Brain pericyte (primary cell): ENCODE measurements at places on chromosomes 7 and 10.

GRCh38 chr7:15352421-15353206 is 209.2 kb downstream of the AGMO start:
- no peak for DNase-seq

DNA sequence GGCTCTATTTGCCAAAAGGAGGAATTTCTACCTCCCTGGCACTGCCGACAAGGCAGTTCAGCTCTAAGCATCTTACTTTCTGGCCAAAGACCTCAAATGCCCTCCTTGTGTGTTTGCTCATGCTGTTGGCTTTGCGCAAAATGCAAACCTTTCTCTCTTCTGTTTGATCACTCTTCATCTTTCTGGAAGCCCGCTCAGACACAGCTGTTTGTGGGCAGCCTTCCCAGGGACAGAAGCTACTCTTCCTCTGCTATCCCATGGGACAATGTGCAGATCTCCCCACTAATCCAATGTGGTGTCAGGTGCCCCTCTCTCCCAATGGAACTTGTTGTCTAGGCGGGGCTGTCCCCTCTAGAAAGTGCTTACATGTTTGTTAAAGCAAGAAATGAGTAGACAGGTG is 278.7 kb downstream of the CCSER2 start:
- DNase-seq, result no peak

DNA sequence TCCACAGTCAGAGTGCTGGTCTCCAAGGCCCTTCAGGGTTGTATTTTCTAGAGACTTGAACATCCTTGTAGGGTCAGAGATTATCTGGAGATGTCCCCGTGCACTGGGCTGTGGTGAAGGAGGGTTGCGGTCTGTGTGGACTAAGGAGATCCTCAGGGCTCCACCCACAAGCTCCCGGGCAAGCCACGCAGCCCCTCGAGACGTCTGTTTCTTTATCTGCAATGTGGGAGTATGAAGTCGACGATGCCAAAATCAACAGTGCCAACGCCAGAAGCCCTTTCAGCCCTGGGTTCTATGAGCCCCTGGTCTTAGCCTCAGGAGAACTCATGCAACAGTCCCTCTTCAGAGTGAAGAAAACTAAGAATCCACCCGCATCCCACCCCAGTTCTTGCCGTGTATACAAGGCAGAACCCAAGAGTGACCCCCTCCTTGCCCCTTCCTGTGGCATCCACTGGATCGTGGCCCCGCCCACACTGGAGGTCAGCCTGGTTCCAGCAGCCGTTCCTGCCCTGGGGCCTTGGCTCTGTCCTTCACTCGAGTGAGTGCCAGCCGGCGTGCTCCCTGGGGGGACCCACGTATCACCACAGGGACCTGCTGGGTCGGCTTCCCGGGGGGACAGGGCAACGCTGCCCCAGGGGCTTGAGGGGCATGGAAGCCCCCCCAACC is 6.0 kb upstream of the SHH start:
- no peak for DNase-seq

DNA sequence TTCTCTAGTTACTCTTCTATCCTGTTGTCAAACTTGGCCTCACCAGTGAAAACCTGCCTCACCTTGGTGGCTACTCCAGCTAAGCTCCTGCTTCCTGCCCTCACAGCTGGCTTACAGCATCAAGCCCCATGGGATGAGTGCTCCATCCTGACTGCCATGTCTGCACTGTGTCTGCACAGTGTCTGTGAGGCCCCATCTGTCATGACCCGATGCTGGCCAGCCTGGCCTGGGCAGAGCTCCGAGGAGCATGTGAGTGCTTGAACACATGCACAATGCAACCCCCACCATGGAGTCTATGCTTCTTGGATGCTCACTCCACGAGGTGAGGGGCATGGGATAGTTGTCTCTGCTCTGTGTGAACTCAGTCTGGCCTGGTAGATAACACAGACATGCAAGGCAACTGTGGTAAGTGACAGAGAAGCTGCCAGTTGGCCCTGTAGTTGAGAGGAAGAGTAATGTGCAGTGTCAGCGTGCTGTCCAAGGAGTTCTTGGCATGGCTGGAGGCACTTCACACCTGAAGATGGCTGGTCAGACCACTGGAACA is 207.1 kb upstream of the ZNF32 start:
- DNase-seq, result no peak

- no peak for DNase-seq
Measured at GRCh38 chr7:75872073-75872782, 6.6 kb upstream of the RHBDD2 start.

- no peak for DNase-seq
Measured at GRCh38 chr10:69760072-69760471, 41.6 kb upstream of the COL13A1 start.

GRCh38 chr7:4791738-4792536 is 16.5 kb downstream of the AP5Z1 start:
- DNase-seq, result no peak
